ENCODE measurements at places on chromosomes 2 and 18.

DNA sequence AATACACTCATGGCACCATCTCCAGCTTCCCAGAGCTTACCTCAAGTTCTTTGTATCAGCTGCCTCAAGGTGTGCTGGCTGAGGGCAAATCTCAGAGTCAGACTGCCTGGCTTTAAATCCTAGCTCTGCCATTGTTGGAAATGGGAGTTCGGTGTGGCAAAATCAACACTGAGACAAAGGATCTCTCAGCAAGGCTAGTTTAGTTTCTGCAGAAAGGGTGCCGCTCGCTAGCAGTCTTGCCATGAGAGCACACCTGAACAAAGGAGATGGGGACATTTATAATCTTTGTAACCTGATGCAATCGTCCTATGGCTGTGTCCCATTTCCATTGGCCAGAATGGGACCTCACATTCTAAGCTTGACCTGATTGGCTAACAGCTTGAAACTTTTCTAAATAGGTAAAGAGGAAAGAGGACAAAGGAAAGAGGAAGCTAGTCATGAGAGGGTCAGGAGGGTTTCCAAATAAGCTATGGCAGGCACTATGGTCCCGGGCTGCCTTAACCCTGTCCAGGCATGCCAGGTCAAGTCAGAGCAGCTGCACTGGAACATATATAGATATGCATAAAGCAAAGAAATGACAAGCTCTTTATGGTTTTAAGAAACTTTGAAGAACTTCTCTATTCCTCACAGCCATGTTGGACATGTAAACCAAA, 4.3 kb upstream of the UBE2F start:
- DNase-seq: no peak

DNA sequence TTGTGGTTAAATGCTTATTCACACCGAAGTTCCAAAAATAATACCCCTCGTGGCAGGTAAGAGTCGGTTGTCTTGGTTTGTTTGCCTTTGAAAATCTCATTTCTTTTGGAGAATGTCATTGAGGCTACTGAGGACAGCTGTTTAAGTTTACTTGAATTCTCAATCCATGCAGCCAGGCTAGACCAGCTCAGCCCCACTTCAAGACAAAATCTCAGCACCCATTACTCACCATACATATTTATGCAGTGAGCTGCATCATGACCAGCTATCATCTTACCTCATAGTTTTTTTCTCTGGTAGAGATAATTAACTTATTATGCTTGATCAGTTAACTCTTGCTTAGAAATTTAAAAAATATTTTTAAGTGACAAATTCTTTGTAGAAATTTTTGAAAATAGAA, 115.9 kb downstream of the HAUS1 start:
- DNase-seq: no peak

- DNase-seq: no peak
Measured at GRCh38 chr2:68303033-68303901, 16.5 kb downstream of the CNRIP1 start.

DNA sequence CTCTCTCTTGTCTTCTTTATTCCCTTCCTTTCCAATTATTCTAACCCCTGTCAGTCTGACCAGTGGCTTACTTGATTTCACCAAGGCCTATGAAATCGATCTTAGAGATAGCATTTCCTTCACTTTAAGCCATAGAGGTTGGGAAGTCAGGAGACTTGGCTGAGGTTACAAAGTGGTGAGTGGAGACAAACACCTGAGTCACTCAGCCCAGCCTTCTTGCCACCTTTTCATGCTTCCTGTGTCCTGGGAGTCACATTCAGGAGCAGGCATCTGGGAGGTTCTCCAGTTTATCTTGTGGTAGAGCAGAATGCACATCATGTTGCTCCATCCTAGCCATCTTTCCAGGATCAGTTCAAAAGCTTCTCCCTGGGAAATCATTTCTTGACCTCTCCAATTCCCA, 59.1 kb downstream of the VSNL1 start:
- DNase-seq: no peak

DNA sequence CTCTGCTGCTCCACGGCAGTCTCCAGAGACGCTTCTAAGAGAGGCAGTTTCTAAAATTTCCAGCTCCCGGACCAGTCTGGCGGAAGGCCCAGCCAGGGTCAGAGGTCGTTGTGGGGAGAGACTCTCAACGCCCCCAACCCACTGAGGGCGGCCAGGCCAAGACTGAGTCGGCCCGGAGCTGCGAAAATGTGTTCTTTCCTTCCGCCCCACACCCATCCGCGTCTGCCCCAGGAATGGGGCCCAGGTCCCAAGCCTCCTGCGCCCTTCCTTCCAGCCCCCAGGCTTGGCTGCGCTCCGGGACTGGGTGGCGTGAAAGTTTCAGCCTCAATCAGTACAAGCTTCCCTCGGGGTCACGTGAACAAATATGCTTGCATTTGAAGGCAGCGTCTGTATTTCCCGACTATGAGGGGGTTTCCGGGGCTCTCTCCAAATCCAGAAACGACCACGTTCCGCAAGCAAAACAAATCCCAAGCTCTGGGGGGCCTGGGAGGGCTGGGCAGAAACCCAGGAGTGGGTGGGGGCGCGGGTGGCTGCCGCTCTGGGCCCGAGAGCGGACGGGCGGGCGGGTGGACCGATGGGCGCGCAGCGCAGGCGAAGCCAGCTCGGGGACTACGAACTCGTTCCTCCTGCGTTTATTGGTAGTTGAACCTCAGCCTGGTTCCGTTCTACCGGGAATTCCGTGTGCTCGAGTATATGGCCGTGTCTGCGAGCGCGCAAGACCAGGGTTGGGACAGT, 3.3 kb downstream of the HOXD3 start:
- DNase-seq: no peak

DNA sequence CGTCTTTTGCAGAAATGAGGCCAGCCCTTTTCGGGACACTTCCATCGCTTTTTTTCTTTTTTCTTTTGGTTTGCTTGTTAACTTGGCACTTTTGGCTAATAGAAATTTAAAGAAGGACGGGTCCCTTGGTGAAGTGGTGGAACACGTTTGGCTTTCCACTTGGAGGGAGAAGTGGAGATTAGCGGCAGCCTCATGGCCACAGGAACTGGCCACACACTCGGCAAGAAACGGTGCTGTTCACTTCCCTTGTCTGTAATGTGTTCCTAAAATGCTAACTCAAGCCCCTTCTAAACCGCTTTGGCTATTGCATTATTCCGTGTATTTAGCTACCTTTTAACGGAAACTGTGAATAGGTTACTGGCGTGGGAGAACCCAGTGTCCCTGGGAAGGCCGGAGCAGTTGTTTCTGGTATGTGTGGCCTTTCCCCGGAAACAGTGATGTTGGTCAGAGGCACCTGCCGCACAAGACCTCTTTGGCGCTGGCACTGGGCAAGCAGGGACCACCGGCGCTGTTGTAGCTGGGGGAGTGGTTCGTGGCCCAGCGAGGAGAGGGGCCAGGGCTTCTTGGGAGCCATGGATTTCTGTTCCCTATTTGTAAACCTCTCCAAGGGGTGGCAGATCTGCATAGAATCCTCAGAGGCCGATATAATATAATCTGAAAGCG, 981 bp downstream of the RAMP1 start:
- no peak for DNase-seq

GRCh38 chr2:88452565-88452905, at the start of gene FOXI3:
FOXI3 (minus strand) TSS chr2:88452693; CDS start chr2:88452535, 158 bp downstream.
- no peak for DNase-seq

DNA sequence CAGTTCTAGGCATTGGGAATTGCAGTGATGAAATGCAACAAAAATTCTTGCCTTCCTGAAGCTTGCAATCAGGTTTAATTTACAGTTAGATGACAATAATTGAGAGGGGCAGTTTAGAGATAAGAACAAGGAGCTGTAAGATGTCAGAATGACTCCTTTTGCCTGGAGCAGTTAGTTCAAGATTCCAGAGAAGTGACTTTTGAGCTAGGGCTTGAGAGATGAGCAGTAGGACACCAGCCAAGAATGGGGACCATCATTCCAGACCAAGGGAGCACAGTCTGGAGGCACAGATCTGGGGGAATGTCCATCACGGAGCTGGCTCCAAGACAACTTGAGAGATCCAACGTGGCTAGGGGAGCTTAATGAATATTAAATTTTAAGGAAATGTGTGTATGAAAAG, 26.8 kb downstream of the CACNB4 start:
- DNase-seq: no peak

DNA sequence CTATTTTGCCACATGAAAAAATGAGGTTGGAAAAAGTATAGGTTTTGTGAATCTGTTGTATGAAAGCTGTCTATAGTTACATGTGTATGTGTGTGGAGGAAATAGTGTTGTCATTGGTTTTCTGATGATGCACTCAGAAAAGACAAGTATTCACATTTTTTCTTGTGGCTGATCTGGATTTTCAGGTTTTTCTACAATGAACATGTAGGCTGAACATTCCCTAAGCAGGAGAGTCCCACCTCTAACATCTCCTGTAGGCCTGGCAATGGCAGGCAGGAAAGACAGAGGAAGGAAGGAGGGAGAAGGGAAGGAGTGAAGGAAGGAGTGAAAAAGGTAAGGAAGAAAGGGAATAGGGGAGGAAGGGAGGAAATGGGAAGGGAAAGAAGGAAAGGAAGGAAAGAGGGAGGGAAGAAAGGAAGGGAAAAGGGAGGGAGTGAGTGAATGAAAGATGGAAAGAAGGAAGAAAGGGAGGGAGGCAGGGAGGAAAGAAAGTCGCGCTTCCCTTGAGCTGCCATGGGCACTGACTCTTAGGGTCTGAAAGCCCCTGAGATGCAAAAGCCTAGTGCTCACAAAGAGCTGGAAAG, 495 bp upstream of the IL36RN start:
- DNase-seq: no peak

GRCh38 chr18:8876887-8877286, 171.5 kb downstream of the MTCL1 start:
- no peak for DNase-seq

DNA sequence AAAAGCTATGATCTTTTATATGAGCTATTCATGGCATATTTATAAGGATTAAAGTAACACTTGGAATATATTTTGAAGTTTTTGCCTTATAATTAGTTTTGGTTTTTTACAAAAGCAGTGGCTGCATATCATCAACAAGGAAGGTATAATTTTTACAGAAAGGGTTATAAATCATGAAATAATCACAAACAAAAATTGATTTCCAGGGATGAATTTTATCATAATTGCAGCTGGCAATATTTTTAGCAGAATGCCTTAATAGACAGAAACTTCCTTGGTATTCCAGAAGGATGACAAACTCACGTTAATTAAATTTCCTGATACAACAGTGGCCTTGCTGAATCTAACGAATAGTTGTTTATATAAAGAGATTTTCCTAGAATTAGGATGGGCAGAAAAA, 260.5 kb upstream of the SLC39A10 start:
- DNase-seq: no peak

GRCh38 chr2:197165020-197165419, 145.6 kb downstream of the ANKRD44 start:
- no peak for DNase-seq

DNA sequence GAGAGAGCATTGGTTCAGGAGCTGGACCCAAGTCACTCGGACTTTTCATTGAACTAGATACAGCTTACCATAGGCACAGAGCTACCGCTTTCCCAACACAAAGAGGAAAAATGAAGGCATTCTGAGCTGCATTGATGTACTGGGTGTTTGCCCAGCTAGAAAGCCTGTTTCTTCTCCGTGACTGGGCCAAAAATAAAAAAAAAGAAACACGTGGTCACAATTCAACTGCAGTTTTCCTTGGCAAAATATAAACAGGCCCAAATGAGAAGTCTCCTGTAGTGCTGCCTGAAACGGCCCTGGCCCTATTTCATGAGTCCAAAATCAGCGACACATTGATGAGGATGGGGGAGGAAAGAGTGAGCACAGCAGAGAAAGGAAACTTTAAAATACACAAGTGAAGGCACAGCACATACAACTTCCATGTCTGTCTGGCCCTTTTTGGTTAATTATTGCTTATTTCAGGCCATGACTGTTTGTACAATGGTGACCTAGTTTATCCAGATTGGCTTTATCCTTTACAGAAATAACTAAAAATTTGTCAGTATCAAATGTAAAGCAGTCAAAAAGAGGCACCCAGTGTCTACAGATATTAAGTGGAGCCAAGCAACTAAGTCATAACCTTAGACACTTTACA, 179.7 kb downstream of the ICOS start:
- DNase-seq: no peak

- DNase-seq: no peak
Measured at GRCh38 chr2:200378652-200379290, 72.3 kb downstream of the SPATS2L start.

DNA sequence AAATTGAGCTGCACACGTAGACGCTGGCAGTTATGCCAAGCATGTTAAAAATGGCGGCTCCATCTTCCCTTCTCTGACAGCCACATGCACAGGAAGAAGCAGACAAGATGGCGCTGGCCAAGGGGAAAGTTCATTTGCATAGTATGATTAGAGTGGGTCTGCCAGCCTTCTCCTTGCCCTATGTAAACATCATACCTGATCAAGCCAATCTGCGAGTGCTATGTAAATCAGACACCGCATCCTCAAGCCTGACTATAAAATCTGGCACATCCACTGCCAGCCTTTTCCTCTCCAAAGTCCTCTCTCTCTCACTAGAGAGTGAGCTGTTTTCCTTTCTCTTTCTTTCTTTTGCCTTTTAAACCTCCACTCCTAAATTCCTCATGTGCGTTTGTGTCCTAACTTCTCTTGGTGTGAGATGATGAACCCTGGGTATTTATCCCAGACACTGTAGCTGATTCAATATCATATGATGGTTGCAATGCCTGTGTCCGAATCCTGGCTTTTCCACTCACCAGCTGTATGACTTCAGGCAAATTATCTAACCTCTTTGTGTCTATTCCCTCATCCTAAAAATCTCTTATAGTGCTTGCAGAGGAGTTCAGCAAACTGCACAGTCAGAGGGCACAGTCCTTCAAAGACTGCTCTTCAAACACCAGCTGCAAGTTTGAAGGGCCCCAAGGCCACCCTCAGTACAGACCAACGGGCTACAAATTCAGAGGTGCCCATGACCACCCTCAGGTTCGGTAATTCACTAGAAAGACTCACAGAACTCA, 39.3 kb upstream of the ITSN2 start:
- DNase-seq: no peak

GRCh38 chr2:3379339-3379646, 201 bp upstream of the TRAPPC12 start:
- DNase-seq: no peak

DNA sequence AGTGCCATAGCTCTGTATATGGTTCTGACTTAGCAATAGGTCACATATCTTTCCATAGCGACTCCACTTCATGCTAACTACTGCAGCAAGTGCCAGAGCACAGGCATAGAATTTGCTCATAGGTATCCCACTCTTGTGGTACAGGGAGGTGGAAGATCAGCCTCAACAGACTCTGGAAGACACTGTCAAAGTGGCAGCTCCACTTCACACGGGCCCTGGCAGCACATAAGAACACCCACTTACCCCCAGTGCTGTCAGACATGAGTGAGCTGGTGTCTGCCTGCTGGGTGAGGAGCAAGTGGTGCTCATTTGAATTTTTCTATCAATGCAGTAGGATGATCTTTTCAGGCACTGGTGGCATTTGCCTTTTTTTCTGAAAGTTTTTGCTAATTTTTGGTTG, 48.6 kb downstream of the BCL2L11 start:
- no peak for DNase-seq

- no peak for DNase-seq
Measured at GRCh38 chr2:535222-535621, 142.0 kb downstream of the TMEM18 start.

DNA sequence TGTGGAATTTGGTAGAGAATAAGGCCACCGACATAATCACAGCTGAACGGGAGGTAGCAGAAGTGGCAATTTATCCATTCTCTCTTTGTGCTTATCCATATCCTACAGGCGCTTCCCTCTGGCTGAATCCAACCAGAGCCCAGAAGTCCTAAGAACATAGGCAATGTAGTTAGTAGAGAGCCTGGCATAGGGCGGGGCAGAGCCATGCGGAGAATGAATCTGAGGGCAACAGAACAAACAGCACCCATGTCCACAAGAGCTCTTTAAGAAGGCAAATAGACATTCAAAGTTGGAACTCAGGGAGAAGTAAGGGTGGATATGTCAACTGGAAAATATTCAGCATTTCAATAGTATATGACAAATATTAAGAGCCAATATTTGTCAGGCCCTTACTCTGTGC, 305.9 kb upstream of the VWC2L start:
- no peak for DNase-seq

Measured in stimulated activated CD8-positive, alpha-beta memory T cell treated with anti-CD3 and anti-CD28 coated beads, Interleukin-4, amount 100 ng/mL, for 1 hour (primary cell).